ENCODE measurements at places on chromosomes 3 and 15.

- no peak for DNase-seq
These were observed 252.1 kb upstream of the ADAMTS9 start for GRCh38 chr3:64939747-64940450.

DNA sequence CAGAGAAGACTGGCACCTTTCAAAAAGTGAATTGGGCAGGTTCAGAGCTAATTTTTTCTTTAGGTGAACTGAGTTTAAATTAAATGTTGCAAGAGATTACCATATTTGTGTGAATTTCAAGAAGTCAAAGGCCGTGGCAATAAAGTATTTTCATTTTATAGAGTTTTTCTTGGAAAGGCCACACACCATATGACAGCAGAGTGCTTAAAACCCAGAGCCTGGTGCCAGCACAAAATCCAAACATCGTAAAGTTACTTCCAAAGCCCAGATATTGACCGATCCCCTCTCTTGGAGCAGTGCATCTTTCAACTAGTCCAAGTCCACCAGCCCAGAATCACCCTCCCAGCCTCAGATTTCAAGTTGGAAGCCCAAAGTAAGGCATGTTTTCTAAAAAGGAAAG, 164.5 kb downstream of the VGLL4 start:
- DNase-seq, result no peak

- no peak for DNase-seq
These were observed 2.9 kb upstream of the SMAD3 start for GRCh38 chr15:67062369-67062985.

GRCh38 chr3:108153451-108153981, 62.7 kb upstream of the CD47 start:
- DNase-seq, result peak; percentile 33

GRCh38 chr15:67165254-67166253, 88.9 kb downstream of the AAGAB start:
- DNase-seq, result no peak

DNA sequence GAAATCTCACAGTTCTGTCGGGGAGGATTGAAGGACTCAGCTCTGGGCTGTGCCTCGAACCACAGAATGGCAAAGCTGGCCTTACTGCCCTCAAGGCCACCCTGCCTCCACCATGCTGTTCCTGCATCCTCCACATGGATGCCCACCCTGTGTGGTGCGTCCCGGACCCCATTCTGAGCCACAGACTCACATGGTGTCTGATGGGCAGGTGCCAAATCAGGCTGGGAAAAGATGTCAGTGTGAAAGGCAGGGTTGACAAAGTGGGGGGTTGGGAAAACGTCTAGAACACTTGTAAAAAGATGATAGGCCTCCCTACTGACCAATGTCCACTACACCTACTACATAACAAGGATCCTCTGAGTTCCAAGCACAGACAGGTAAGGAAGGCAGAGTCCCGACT, 49.4 kb downstream of the TM2D3 start:
- no peak for DNase-seq

DNA sequence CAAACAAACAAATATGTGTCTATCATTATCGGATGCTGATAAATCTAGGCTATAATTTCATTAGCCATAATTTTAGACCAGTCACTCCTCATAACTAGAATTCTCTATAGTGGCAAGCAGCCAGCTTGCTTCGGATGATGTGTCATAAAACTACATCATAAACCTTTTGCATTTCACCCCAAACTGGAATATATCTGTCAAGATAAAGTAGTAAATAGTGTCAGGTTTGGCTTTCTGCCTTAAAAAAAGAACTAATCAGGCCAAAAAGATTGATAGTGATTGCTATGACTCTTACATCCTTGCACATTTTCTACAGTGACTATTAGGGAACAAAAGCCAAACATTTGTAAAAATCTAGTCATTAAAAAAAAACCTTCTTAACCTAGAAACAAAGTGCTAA, 51.0 kb downstream of the DPPA2 start:
- DNase-seq, result no peak

- no peak for DNase-seq
These were observed 8.3 kb downstream of the CCDC13 start for GRCh38 chr3:42764561-42765295.

GRCh38 chr3:31790193-31791089, 190.6 kb downstream of the OSBPL10 start:
- DNase-seq, result no peak
